ENCODE measurements at places on chromosomes 16 and 17.

GRCh38 chr16:89732918-89733242 is 11.5 kb downstream of the ZNF276 start:
- no peak for DNase-seq

- no peak for DNase-seq
Measured at GRCh38 chr16:21702276-21702675, 38.5 kb downstream of the OTOA start.

- no peak for DNase-seq
Measured at GRCh38 chr17:64778240-64779097, 116.4 kb upstream of the SMURF2 start.

- no peak for DNase-seq
Measured at GRCh38 chr17:73785958-73786743, 141.9 kb upstream of the SDK2 start.

GRCh38 chr17:82031303-82031884 is at the start of gene RAC3:
Gene RAC3 (plus strand): TSS chr17:82031678. CDS start chr17:82031762, 84 bp downstream.
- no peak for DNase-seq

DNA sequence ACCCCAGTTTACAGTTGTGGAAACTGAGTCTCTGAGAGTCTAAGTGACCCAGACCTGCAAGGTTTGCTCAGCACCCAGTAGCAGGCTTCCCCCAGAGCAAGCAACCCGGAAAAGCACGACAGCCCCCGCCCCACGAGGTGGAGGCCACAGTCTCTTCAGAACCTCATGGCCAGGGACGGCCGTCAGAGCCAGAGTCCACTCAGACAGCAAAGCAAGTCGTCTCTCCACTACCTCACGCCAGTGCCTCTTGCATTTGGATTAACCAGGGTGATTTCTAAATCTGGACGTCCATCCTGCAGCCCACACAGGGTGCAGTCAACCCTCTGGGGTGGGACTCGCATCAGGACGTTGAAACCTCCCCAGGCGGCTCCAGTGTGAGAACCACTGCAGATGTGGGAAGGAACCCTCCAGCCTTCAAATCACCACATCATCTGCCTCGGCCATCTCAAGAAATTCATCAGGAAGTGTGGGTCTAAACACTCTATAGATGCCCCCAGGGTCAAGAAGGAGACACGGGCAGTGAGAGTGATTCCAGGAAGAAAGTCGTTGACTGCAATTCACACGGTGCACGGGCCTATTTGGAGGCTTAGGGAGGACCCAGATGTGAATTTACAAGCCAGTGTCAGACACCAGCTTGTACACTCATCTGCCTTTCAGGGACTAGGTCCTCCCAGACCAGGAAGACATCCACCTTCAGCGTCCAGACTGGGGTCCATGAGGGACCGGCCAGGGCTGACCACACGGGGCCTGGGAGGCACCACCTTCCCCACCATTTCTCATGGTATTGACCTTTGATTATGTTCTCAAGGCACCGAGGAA is 20.2 kb upstream of the RBFOX3 start:
- no peak for DNase-seq

DNA sequence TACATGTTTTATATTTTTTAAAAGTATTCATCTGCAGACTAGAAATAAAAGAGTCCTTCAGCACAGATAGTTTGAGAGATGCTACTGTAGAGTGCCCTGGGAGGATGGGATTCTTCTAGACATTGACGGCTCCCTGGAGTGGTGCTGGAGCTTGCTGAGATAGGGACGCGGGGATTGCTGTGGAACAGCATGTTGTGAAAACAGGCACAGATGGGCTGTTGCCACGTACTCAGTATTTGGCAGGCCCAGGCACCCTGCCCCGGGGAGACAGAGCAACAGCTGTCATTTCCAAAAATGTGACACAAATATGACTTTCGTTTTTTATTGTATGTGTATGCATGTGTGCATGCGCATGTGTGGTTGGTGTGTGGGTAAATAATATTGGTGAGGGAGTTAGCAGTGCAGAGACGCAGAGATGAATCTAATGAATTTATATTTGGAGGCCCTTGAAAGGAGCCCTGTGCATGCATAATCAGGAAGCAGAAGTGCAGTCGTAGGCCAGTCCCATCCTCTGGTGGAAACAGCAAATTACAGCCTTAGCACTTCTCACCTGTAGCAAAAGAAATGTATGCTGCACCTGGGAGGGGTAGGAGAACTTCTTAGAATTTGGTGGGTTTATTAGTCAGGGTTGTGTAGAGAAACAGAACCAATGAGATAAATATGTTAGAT is 6.2 kb upstream of the ABCA8 start:
- DNase-seq: no peak

DNA sequence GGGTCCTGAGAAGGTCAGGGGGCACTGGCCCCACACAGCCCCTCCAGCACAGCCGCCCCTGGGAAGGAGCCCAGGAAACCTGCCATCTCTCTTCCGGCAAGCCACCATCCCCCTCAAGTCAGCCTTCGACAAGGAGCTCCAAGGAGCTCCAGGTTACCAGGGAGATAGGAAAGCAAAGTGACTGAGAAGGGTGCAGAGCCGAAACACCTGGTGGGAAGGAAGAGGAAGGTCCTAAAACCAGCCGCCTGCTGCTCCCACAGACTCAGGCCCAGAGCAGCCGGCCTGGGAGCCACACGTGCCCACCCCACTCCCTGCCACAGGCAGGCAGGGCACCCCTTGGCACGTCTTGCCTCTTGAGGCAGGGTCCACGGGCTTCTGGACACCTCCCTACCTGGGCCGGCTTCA is 80.7 kb downstream of the TIMM22 start:
- no peak for DNase-seq

DNA sequence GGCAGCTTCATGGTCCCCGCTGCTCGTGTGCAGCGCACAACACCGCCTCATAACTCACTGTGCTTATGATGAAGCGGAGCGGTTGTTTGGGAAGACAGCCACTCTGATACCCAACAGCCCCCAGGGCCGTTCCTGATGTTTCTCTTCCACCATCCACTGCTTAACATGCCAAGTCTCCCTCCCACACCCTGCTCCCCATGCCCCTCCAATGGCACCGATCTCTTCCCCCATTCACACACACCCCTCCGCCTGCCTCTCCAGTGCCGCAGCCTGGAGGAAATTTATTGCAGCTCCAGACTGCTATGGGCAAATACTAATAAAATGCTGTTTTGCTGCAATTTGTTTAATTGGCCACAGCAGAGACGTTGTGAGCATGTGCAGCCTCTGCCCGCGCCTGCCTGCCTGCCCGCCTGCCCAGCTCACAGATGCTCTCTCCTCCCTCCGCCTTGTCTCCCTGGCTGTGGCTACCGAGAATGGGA is 80.3 kb upstream of the LHX1 start:
- DNase-seq: no peak

- DNase-seq: no peak
Measured at GRCh38 chr17:74080656-74081582, 122.6 kb upstream of the RPL38 start.

DNA sequence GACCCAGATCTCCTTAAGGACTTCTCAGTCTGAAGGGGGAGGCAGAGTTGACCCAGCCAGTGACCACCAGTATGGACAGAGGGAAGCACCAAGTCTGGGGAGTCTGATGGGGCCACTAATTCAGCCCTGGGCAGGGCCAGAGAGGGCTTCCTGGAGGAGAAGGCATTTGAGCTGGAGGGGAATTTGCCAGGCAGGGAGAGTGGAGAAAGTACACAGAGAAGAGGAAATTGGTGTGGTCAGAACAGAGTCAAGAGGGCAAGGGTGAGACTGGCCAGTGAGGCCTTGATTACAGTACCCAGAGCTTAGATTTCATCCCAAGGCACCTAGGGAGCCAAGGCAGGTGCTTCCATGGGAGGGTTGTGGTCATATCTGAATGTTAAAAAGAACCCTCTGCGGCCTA is 36.3 kb downstream of the MYO15A start:
- no peak for DNase-seq

GRCh38 chr17:67150826-67151225 is 94.2 kb downstream of the HELZ start:
- no peak for DNase-seq

- DNase-seq: no peak
Measured at GRCh38 chr17:37037590-37038155, 88.9 kb downstream of the AATF start.

DNA sequence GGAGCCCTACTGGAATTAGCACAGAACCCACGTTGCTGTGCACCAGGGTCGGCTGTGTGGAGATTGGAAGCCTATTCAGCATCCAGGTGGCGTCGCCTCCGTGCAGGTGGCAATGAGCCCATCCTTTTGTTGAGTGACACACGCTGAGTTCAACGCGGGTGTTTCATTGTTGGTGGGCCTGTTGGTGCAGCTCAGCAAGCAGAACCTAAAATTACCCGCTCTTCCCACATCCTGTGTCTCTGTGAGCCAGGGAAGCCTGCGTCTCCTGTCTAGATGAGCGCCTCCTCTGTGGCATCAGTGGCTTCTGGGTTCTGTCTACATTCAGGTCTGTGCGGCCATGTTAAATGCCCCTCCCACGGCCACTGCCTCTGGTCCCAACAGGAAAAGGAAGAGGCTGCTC is 14.5 kb downstream of the CD2BP2 start:
- no peak for DNase-seq

DNA sequence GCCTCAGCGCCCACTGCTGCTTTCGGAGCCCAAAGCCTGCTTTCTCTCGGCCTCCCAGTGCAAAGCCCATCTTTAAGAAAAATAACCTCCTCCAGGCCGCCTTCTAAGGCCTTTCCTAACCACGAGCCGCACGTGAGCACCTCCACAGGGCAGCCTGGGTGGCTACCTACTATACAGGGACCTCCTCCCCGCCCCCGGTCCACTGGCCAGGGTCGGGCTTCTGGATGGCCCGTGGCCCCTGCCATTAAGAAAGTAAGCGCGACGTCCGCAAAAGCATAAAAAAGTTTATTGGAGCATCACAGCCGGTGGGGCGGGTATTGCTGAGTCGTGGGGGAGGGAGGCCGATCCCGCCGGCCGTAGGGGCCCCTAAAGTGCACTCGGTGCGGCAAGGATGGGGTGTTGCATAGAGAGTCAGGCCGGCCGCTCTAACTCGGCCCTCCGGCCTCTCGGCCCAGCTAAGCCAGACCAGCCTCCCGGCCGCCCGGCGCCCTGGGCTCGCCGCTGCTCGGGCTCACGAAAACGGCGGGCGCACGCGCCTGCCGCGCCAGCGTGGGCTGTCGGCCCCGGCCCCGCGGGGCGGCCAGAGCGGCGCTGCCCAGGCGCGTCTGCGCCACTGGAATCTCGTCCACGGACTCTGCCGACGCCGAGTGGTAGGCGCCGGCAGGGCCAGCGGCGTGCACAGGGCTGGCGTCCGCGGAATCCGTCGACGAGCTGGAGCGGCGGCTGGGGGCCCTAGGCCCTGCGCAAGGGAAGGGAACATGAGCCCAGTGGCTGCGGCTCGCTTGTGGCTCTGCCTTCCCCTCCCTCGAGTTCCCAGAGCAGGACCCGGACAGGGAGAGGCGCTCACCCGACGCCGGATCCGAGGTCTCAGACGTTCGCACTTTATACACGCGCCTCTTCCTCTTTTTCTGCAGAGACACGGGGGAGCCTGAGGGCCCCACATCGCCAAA is 1.1 kb upstream of the TPPP3 start:
- DNase-seq: no peak

DNA sequence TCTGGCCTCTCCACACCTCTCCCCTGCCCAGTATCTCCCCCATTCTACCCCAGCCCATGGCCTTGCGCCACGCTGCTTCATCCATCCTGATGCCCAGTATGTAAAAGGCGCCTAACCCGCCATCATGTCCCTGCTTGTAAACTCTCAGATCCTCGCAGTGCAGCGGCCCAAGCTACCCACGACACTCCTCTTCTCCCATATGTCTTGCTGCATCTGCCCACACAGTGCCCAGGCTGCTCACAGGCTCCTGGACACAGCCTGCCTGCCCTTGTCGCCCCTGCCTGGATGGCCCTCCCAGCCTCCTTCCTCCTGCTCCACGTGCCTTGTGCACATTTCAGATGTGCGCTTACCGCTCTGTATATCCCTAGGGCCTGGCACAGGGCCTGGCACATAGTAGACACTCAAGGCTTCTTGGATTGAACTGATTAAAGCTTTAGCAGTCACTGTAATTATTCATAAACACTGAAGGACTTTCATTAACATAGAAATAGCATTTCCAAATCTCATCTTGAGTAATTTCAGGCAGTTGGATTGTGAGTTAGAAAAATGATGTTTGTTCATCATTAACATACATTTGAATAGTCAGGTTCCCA is 129.1 kb downstream of the CLEC16A start:
- no peak for DNase-seq

GRCh38 chr17:64063766-64064224 is 43.4 kb upstream of the ICAM2 start:
- no peak for DNase-seq

DNA sequence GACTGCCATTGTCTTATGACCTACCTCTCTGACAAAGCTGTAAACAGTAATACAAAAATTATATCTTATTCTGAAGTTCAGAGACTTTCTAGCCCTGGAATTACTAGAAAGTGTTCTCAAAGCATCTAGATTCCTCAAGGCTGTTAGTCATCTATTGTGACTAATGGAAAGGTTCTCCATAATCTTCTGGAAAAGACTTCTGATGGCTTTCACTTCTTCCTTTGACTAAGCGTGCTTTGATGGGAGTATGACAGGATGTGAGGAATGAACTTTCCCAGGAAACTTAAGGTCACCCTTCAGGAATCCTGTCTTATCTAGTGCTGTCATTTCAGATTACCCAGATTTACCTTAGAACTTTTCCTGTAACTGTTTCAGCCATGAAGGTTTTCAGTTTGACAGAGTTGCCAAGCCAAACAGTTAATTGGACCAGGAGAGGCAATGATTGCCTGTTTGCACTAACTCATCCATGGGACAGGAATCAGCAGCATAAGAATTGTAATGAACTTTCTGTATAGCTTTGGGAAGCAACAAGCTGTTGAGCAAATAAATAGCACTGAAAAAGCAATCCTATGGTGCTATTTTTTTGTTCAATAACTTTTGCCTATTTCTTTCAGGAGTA is 43.5 kb downstream of the AP2B1 start:
- no peak for DNase-seq

DNA sequence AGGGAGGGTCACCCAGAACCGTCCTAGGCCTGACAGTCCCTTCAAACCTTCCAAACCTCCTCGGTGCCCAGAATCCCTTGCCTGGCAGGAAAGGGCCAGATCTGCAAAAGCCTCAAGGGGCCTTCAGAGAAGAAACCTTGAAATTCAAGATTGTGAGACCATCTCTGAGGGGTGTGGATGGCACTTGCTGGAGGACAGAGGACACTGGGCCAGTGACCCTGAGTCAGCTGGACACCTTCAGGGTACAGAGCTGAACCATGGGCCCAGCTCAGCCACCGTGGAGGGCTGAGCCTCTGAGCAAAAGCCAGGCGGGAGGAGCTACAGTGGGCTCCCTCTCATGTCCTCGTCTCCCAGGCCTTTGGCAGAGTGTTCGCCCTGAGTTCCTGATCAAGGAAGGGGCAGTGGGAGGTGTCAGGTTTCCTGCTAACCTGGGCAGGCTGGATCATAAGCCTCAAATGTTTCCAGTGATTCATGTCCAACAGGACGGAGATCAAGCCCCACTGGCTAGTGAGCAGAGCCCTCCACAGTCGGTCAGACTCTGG is 3.0 kb downstream of the PDILT start:
- DNase-seq: no peak

Measured in cortex of kidney (tissue), 1 donor.